A549 (cell line): ENCODE measurements at places on chromosomes 16 and 17.
A peak's percentile ranks its signal among the peaks of the same experiment; 100 is the strongest.

- peak; percentile 54 for DNase-seq
Measured at GRCh38 chr17:43931062-43931571, 11.2 kb downstream of the PPY start.

- no peak for DNase-seq
Measured at GRCh38 chr17:45226576-45226975, 4.9 kb downstream of the FMNL1 start.

- no peak for DNase-seq
Measured at GRCh38 chr17:63240106-63240505, 206.0 kb downstream of the CYB561 start.

- DNase-seq, result no peak
Measured at GRCh38 chr17:17628388-17629008, 37.0 kb upstream of the PEMT start.

GRCh38 chr16:3099732-3100499, 822 bp upstream of the ZSCAN10 start:
- DNase-seq, result peak; percentile 92

DNA sequence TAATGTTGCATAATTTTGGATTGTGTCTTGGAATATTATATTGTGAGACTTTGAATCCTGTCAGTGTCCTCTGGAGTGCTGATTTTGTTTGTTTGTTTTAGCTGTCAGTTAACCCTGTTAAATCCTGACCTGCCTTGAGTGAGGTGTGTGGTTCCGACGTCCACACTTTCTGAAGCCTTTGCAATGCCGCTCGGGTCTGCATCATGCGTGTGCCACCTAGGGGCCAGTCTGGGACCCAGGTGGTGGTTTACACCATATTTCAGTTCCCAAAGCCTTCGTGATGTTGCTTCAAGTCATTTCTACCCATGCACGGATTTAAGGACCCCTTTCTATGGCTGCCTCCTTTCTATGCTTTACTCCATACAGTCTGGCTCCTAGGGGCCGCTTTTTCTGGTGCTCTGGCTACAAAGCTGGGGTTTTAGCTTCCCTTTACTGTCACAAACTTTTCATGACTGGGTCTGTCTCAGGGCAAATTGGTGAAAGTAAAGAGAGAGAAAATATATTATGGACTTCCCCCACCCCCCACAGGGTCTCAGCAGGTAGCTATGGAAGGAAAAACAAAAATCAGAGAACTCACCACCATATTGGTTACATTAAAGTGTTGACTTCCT, 11.4 kb upstream of the OR4D1 start:
- DNase-seq, result peak; percentile 57

- no peak for DNase-seq
Measured at GRCh38 chr16:64096689-64097088, 1025.2 kb downstream of the CDH11 start.

GRCh38 chr16:75599452-75600277, 23.4 kb downstream of the ADAT1 start:
- no peak for DNase-seq

- DNase-seq, result peak; percentile 66
Measured at GRCh38 chr17:8109661-8110455, 8.5 kb downstream of the ALOXE3 start.

GRCh38 chr16:19210968-19211367, 42.9 kb downstream of the SYT17 start:
- no peak for DNase-seq

- DNase-seq, result no peak
Measured at GRCh38 chr16:69193855-69194254, 6.9 kb downstream of the SNTB2 start.

DNA sequence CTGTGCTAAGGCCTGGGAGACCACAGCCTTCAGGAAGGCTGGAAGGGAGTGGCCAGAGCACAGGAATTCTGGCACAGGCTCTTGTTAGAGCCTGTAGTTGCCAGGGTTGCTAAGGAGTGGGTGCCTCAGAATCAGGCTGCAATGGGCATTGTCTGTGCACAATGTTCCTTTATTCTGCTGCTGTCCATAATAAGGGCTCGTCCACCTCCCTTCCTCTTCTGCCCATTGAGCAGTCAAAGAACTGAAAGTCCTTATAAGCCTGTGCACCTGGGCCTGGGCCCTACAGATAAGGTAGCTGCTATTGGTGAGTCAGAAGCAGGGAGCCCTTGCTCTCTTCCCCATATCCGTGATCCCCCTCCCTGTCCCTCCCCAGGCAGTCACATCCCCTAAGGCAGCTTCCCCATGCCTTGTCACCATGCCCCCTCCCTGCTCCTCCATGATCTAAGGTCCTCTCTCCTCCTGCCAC, 5.4 kb upstream of the CNGB1 start:
- DNase-seq, result no peak

GRCh38 chr16:63945806-63946205, 1176.1 kb downstream of the CDH11 start:
- no peak for DNase-seq
